Cortex of kidney (tissue), 1 donor: ENCODE measurements at places on chromosomes 5 and 9.

GRCh38 chr5:166354332-166354731 is 1937.1 kb upstream of the WWC1 start:
- DNase-seq = no peak

GRCh38 chr5:44603496-44604272 is 205.1 kb upstream of the MRPS30 start:
- no peak for DNase-seq

GRCh38 chr9:120265791-120266190 is 314.2 kb downstream of the CDK5RAP2 start:
- DNase-seq = no peak

- no peak for DNase-seq
Measured at GRCh38 chr5:111167551-111167950, 56.6 kb upstream of the CAMK4 start.

GRCh38 chr5:65482736-65483545 is 1.2 kb upstream of the ADAMTS6 start:
- no peak for DNase-seq

- no peak for DNase-seq
Measured at GRCh38 chr5:58635416-58635815, 52.5 kb downstream of the RAB3C start.

DNA sequence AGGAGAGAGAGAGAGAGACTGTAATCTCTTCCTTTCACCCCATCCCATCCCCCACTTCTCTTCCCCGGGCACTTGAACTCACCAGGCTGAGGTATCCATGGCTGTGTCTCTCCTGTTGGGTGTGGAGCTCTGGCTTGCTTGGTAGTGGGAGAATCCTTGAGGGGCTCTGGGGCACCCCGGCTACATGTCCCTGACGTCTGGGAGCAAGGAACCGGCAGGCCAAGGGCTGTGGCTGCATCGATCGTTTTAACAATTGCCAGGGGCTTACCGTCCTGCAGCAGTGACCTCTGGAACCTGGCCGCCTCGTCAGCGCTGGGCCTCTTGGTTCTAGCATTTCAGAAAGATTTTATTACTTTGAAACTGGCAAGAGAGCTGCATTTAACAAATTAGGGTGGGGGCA is 30.0 kb downstream of the FGF18 start:
- DNase-seq = no peak

DNA sequence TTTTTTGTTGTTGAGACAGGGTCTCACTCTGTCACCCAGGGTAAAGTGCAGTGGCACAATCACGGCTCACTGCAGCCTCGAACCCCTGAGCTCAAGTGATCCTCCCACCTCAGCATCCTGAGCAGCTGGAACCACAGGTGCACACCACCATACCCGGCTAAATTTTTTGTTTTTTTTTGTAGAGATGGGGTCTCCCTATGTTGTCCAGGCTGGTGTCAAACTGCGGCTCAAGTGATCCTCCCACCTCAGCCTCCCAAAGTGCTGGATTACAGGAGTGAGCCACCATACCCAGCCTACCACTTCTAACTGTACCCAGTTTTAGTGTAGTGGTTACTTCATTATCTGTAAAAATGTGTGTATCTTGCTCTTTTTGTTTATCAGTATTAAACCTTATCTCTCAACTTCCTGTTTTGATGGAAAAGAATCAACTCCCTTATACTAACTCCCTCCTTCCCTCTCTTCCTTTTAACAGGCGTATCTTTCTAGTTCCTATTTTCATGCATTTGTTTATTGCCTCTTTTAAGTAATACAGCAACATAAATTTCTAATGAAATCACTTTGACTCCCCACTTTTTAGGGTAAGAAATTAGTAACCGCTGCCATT is 33.1 kb downstream of the GRAMD2B start:
- no peak for DNase-seq

DNA sequence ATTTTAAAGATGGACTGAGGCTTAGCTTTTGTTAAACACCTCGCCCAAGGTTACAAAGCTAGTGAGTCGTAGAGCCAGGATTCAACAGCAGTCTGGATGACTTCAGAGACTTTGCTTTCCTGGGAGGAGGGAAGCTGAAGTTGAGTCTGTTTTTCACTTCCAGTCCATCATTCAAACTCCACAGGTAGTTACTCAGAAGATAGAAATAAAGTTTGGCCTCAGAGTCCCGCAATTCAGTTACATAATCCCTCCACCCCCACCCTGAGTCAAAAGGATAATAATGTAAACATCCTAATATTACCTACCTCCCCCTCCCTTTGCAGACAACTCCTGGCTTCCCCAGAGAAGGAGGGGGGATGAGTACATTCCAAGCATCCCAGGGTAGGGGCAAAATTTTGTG is 8.1 kb downstream of the HBEGF start:
- no peak for DNase-seq

GRCh38 chr9:130997925-130998596 is 10.9 kb upstream of the LAMC3 start:
- DNase-seq = no peak

- DNase-seq = no peak
Measured at GRCh38 chr9:136019681-136020060, 58.5 kb upstream of the UBAC1 start.

GRCh38 chr9:132301521-132301920 is 53.3 kb downstream of the SETX start:
- no peak for DNase-seq

- DNase-seq = no peak
Measured at GRCh38 chr9:92547356-92547755, 11.6 kb upstream of the ECM2 start.

- DNase-seq = no peak
Measured at GRCh38 chr9:133566817-133567216, 32.3 kb downstream of the ADAMTSL2 start.

DNA sequence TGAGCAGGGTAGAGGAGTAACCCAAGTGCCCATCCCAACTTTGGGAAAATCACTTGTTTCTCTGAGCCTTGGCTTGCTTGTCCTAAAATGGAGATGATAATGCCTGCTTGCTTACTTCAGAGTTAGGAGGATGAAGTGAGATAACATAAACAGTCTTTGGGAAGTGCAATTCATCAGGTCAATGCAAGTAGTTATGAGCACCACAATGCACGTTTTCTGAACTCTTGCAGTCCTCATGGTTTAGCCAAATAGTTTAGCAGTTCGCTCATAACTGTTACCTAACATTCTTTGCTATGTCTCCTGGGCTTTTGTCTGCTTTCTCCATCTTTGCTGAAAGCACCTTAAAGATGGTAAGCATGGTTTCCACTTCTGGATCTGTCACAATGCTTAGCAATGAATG is 270.0 kb downstream of the ADAMTSL1 start:
- DNase-seq = no peak

DNA sequence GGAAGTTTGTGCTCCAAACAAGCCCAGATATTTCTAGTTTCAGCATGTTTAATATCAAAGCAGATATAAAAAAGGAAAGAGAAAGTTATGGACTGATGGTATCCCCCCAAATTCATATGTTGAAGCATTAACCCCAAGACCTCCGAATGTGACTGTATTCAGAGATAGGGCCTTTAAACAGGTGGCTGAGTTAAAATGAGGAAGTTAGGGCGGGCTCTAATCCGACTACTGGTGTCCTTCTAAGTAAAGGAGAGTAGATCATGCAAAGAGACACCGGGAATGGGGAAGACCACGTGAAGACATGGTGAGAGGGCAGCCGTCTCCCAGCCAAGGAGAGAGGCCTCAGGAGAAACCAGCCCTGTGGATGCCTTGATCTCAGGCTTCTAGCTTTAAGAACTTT is 324.1 kb upstream of the KIF2A start:
- no peak for DNase-seq

DNA sequence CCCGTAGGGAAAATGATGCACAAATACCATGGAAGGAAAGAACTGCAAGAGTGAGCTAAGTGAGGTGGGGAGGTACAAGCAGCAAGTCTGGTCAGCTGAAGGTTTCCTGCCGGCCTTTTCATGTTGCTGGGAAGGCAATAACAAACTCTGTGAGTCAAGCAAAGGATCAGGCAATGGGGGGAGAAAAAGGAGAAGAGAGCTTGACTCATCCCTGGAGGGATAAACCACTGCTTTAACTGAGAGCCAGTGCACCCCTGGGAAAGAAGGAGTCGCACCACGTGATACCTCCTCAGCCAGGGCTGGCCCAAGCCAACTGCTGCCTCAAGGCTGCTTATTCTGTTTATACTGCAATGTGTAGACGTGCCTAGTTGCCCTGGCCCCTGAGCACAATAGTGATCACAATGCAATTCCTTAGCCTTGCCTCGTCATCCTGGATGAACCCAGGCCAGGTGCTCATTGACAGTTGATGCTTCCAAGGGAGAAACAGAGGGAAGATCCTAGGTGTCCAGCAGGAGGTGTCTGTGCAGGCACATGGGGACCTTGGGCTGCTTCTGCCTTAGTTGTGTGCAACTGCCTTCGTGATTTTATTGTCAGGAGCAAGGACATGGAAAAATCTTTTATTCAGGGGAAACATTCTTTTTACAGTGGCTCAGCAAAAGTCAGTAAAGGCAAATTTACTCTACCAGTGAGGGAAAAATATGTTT is 203.0 kb upstream of the TUT7 start:
- no peak for DNase-seq

GRCh38 chr9:1837453-1838084 is 177.6 kb upstream of the SMARCA2 start:
- no peak for DNase-seq

- no peak for DNase-seq
Measured at GRCh38 chr9:95773053-95773418, 102.5 kb upstream of the ERCC6L2 start.

DNA sequence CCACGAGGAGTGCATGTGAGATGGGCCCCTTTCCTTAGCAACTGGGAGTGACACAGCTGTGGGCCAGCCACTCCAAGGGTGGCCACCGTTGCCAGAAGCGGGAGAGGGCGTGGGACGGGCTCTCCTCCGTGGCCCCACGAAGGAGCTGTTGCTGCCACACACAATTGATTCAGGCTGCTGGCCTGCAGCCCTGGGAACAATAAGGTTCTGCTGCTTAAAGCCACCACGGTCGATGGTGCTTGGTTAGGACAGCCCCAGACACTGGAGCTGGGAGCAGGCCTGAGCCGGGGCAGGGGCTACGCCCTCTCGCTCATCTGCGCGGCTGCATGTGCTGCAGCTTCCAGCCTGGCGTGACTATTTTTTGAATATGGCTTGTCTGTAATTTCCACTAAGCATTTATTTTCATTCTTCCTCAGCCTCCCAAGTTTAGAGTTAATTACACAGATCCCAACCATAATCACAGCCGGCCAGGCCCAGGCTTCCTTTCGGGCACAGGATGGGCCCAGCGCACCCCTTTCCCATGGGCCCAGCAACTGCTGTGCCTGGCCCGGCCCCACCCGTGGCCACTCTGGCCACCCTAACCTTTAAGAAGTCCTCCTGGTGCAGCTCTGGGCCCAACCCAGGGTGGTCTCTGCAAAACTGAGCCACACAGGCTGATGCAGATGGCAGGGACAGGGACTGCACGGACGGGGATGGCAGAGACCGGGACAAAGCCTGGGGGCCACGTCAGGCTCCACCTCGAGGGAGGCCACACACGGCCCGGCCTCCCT is 49.7 kb downstream of the VAV2 start:
- DNase-seq = no peak

DNA sequence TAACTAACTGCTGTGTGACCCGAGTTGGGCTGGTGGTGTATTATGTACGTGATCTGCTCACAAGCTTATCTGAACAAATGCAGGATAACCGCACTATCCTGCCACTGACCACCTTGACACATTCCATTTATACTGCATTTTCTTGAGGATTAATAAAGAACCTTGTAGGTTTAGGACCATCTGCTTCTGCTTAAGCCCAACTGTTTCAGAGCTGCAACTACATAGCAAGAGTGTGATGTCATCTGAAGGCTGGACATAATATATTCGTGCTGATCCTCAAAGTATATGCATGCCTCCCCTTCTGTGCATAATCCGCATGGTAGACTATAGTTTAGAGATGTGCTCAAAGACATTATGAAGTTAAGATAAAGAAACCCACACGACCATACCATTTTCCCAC is 435.9 kb downstream of the BNC2 start:
- DNase-seq = no peak

DNA sequence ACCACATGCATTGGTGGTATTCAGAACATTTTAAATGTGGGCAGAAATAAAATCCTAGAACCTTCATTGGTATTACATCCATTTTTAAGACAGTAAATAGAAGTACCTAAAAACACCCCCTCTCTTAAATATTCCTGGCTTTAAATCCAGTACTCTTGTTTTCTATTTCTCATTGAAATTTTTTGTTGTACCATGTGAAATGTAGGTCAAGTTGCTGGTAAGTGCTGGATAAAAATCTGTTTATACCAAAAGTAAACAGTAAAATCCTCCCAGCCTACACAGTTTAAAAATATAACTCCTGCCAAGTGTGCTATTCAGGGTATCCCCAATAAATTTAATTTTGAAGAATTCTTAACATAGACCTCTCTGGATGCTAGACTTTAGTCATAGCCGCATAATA is 75.0 kb upstream of the FST start:
- no peak for DNase-seq

GRCh38 chr9:92527832-92528521 is 7.8 kb downstream of the ECM2 start:
- DNase-seq = no peak

DNA sequence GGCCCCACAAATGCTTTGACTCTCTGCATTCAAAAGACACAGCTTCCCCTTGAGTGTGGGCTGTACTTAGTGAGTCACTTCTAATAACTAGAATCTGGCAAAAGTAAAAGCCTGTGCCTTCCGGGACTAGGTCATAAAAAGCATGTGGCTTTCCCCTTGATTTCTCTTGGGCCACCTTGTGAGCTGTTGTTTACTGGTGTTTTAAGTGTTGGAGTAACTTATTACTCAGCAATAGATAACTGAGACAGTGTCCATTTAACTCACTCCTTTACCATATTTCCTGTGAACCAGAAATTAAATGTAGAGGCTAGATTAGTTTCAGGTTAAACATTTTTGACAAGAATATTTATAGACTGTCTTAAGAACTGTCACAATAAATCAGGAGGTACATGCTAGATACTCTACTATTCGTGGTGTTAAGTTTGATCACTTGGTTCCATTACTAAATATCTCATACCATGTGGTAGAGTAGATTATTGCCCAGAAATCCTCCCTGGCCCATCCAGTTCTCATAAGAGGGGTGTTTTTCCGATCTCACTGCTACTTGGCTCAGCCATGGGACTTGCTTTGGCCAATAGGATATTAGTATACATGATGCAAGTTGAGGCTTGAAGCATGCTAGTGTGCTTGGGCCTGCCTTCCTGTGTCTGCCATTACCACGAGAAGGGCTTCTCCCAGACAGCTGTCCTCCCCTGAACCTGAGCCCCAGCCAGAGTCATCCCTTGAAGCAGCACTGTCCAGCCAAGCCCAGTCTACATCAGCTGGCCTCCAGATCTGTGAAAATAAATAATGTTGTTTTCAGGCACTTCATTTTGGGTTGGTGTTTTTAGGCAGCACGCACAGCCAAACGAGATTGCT is 10.4 kb upstream of the CMBL start:
- no peak for DNase-seq

- DNase-seq = no peak
Measured at GRCh38 chr9:133621725-133622267, 12.6 kb upstream of the FAM163B start.

- DNase-seq = no peak
Measured at GRCh38 chr5:5291357-5291756, 131.1 kb upstream of the ICE1 start.

- no peak for DNase-seq
Measured at GRCh38 chr9:127526655-127527559, 75.6 kb downstream of the LRSAM1 start.

GRCh38 chr9:132412089-132412488 is 2.1 kb downstream of the CFAP77 start:
- no peak for DNase-seq
